ENCODE measurements at places on chromosomes 11 and 22. TPM values are rescaled to one million over a fixed set of nuclear protein-coding genes. Genes with fewer than 3 reads are reported as not detected.

- no peak overlapping the region for H3K4me3 ChIP-seq
- no peaks in the 10 kb centered on the region for H3K27me3 ChIP-seq
- DNase-seq, result no peak
- H3K27ac ChIP-seq, result no peak overlapping the region
- no peaks in the 10 kb centered on the region for H3K36me3 ChIP-seq
- no peaks in the 10 kb centered on the region for H3K4me1 ChIP-seq
Observed at GRCh38 chr11:27608951-27609350, 91.3 kb downstream of the BDNF start.

- no peaks in the 10 kb centered on the region for H3K27me3 ChIP-seq
- no peaks in the 10 kb centered on the region for H3K36me3 ChIP-seq
- H3K4me3 ChIP-seq, result peak within 1 kb of the TSS; percentile 77
Observed at GRCh38 chr22:39013942-39014722, at the start of gene APOBEC3C. TSS of gene APOBEC3C (plus strand) at chr22:39014257. CDS start at chr22:39014363, 106 bp downstream.

- no peak overlapping the region for H3K27ac ChIP-seq
- no peaks in the 10 kb centered on the region for H3K4me1 ChIP-seq
- H3K4me3 ChIP-seq, result no peak overlapping the region
- H3K27me3 ChIP-seq, result peaks cover 16% of the 10 kb centered on the region
- no peaks in the 10 kb centered on the region for H3K36me3 ChIP-seq
Observed at GRCh38 chr11:76620489-76620888, 50.1 kb downstream of the LRRC32 start.

DNA sequence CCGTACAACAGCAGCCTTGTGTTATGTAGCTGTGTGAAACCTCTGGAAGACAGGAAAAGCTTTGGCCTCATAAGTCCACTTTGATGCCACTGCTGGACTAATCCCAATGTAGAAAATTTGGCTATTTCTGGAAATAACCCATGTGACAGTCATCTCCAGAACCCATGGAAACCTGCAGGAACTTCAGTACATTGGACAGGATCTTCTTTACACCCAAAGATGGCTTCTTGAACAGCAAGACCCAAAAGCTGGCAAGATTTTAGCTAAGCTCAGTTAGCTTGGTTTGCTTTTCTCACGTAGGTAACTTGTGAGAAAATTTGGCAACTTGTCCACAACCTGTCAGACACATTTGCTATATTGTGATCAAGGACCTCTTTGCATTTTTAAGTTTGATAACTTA lies 74.8 kb upstream of the RCN1 start:
- no peak overlapping the region for H3K4me3 ChIP-seq
- no peaks in the 10 kb centered on the region for H3K4me1 ChIP-seq
- DNase-seq, result no peak
- no peaks in the 10 kb centered on the region for H3K27me3 ChIP-seq
- no peaks in the 10 kb centered on the region for H3K36me3 ChIP-seq
- no peak overlapping the region for H3K27ac ChIP-seq

DNA sequence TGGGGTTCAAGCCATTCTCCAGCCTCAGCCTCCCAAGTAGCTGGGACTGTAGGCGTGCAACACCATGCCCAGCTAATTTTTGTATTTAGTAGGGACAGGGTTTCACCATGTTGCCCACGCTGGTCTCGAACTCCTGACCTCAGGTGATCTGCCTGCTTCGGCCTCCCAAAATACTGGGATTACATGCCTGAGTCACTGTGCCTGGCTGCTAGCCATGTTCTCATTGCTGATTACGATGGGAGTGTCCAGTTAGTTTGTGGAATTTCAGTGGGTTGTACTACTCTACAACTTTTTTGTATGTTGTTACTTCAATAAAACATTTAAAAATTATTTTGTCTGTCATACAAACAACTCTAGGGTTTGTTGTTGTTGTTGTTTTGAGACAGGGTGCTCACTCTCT lies 4.8 kb upstream of the VPS11 start:
- DNase-seq, result no peak
- no peak overlapping the region for H3K4me3 ChIP-seq
- H3K4me1 ChIP-seq, result peaks cover 23% of the 10 kb centered on the region
- no peak overlapping the region for H3K27ac ChIP-seq
- H3K27me3 ChIP-seq, result no peaks in the 10 kb centered on the region

- H3K27ac ChIP-seq, result no peak overlapping the region
- H3K4me1 ChIP-seq, result no peaks in the 10 kb centered on the region
- H3K27me3 ChIP-seq, result no peaks in the 10 kb centered on the region
Observed at GRCh38 chr11:106397787-106398501, 320.5 kb downstream of the AASDHPPT start.

ART5 gene
- 0.93 TPM for total RNA-seq

OR5P2 gene
- total RNA-seq, result not detected

TRMT112 gene
- total RNA-seq, result 409 TPM

IGLL1 gene
- not detected for total RNA-seq
